CD4-positive, CD25-positive, alpha-beta regulatory T cell (primary cell): ENCODE measurements at places on chromosomes 6 and 20. TPM values are rescaled to one million over a fixed set of nuclear protein-coding genes. Genes with fewer than 3 reads are reported as not detected.

ETV7 gene
- 16.1 TPM for polyA plus RNA-seq

CLPSL2 gene
- polyA plus RNA-seq, result not detected

SLC22A16 gene
- not detected for polyA plus RNA-seq

DZANK1 gene
- 0.85 TPM for polyA plus RNA-seq

SIRPA gene
- polyA plus RNA-seq, result not detected
